ENCODE measurements at places on chromosomes 12 and 14. TPM values are rescaled to one million over a fixed set of nuclear protein-coding genes. Genes with fewer than 3 reads are reported as not detected.

DNA sequence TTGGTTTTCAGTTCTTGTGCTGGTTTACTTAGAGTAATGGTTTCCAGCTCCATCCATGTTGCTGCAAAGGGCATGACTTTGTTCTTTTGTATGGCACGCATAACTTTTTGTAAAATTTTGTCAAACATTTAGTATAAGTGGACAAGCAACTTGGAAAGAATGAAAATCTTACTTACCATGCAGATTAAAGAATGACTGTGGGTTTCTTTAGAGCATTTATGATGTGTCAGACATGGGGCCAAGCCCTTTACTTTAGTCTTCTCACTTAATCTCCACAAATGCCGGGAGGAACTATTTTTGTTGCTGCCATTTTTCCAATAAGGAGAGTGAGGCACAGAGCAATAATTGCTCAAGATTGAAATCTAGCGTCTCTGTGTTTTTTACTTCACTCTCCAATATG is 652.5 kb upstream of the TBX3 start:
- no peak for DNase-seq

GRCh38 chr12:58920102-58920960 is at the start of gene LRIG3:
Gene LRIG3, minus strand, starts transcription at chr12:58920504. Its CDS starts 269 bp downstream, at chr12:58920235.
- DNase-seq, result peak; percentile 88

DNA sequence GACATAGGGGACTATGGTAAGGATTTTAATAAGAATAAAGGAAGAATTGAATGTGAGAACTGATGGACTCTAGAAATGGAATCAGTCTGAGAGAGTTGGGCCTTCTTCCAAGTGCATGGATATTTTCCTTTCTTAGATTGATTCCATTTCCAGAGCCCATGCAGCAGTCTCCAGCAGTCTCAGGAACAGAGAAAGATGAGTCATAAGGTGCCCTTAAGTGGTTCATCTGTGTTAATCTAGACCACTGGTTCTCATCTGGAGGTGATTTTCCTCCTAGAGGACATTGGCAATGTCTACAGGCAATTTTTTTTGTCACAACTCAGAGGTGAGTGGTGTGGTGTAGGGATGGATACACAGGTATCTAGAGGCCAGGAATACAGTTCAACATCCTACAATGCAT is 25.9 kb downstream of the TRIM9 start:
- no peak for DNase-seq

DNA sequence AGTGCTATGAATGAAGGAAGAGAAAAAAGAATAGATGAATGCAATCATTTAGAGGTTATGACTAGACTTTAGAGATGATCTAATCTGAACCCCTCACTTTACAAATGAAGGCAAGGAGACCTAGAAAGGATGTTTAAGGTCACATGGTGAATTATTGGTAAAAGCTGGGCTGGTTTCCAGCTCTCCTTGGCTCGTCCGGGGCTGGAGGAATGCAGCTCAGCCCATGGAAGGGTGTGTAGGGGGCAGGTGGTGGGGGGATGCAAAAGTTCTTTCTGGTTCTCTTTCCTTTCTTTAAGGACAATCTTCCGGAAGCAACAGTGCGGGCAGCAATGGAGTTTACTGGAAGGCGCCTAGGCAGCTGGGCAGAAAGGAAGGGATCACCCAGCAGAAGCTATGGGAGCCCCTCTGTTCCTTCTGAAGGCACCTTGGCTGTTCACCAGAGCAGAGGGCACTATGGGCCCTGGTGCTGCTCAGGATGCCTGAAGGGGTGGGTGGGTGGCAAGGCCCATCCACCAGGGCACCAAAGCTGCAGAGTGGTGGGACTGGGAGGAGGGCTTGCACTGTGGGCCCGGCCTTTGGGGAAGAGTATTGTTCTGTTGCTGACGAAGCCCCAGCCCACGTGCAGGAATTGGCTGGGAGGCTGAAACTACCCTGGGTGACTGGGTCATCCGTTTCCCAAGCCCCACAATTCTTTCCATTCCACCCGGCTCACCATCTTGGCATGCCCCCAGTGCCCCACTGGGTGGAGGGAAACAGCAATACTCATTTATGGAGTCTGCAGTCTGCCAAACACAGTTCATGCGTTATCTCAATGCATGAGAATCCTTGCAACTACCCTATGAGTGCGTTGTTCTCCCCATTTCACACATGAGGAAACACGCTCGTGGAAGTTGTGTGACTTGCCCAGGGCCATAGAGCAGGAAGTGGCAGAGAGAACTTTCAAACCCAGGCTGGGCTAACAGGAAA is 78.2 kb downstream of the IRF2BPL start:
- DNase-seq, result no peak

DNA sequence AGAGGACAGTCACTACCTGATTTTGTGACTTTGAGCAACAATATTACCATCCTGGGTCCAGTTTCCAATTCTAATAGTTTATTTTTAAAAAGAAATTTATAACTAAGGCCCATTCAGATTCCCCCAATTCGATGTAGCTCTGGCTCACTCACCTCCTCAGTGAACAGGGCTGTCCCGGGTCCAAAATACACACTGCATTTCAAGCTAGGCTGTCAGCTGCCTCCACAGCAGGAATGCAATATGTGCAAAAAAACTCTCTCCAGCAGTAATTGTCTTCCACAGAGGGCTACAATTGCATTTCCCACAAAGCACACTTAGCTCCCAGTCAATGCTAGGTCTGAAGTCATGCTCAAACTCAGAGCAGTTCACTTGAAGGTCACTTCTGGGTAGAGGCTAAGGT is 39.3 kb upstream of the ZNF641 start:
- DNase-seq, result no peak

- no peak for DNase-seq
Measured at GRCh38 chr12:45914090-45914489, 76.3 kb downstream of the SCAF11 start.

GRCh38 chr12:51915951-51916350 is 8.6 kb downstream of the ACVRL1 start:
- no peak for DNase-seq

DNA sequence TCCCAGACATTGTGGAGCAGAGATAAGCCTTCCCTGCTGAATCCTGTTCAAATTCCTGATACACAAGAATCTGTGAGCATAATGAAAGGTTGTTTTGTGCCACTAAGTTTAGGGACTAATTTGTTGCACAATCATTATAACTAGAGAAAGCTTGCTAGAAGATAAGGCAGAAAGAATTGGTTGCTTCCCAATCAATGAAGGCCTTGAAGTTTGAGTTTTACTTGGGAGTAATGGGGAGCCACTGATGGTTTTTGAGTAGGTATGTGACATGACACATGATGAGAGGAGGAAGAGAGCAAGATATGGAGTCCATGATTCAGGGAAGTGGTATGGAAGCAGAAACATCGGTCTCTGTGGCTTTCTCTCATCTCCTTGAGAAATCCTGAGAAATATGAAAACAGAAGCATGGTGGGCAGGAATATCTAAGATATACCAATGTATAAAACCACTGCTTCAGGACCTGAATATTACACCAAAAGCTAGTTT is 13.3 kb upstream of the TCP11L2 start:
- no peak for DNase-seq

DNA sequence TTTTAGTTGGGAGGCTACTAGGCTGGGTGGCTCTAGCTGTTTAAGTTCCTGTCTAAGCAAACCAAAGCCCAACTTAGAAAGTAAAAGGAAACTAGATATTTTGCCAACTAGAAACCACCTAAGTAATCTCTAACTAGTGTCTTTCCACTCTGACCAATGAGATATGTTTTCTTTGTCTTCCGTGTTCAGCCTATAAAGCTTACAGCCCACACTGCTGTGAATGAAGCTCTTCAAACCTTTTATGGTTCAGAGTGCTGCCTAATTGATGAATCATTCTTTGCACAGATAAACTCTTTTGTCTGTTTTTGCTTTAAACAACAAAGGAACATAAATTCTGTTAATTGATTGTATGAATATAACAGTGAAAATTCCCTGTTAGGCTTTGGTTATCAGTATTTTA is 66.1 kb downstream of the FUT8 start:
- no peak for DNase-seq

- no peak for DNase-seq
Measured at GRCh38 chr12:66499000-66499399, 179.9 kb downstream of the GRIP1 start.

SERPINA3 gene
- 3.5 TPM for total RNA-seq

LRRC10 gene
- not detected for total RNA-seq

Data from urinary bladder (tissue), 4 donors.